PC-9 (cell line): ENCODE measurements at places on chromosomes 2 and 18. TPM values are rescaled to one million over a fixed set of nuclear protein-coding genes. Genes with fewer than 3 reads are reported as not detected.

TMEM198 gene
- 3.6 and 5.8 TPM in 2 replicates for total RNA-seq

MC2R gene
- not detected in 2 replicates for total RNA-seq

ZSWIM2 gene
- total RNA-seq, result not detected in 2 replicates

PIGN gene
- 14.6 and 20.3 TPM in 2 replicates for total RNA-seq

NDUFS1 gene
- 60.7 and 68.9 TPM in 2 replicates for total RNA-seq

C2orf92 gene
- 11.2 and 14.0 TPM in 2 replicates for total RNA-seq

LRRC30 gene
- total RNA-seq, result not detected in 2 replicates

EML6 gene
- 3.7 and 6.7 TPM in 2 replicates for total RNA-seq

RBM44 gene
- total RNA-seq, result 0.94 and 1.5 TPM in 2 replicates

CENPA gene
- 43.6 and 48.8 TPM in 2 replicates for total RNA-seq

NT5DC4 gene
- total RNA-seq, result 6.1 and 6.5 TPM in 2 replicates

LOXHD1 gene
- not detected in 2 replicates for total RNA-seq

REG3G gene
- total RNA-seq, result not detected in 2 replicates

MC4R gene
- total RNA-seq, result not detected in 2 replicates

ERBB4 gene
- not detected in 2 replicates for total RNA-seq

MARCHF4 gene
- 7.7 and 14.5 TPM in 2 replicates for total RNA-seq

DNAJC5G gene
- not detected in 2 replicates for total RNA-seq

NRP2 gene
- total RNA-seq, result 25.5 and 31.0 TPM in 2 replicates

SCN1A gene
- total RNA-seq, result not detected in 2 replicates

COL3A1 gene
- not detected in 2 replicates for total RNA-seq

RGPD4 gene
- not detected in 2 replicates for total RNA-seq

SIX3 gene
- total RNA-seq, result 1.4 TPM in 2 replicates

CRYGB gene
- not detected in 2 replicates for total RNA-seq

GATA6 gene
- 9.1 and 12.3 TPM in 2 replicates for total RNA-seq

ALPP gene
- total RNA-seq, result 47.5 and 57.8 TPM in 2 replicates

PRR30 gene
- not detected in 2 replicates for total RNA-seq

IL1F10 gene
- not detected in 2 replicates for total RNA-seq

VIL1 gene
- not detected in 2 replicates for total RNA-seq

ST8SIA5 gene
- total RNA-seq, result not detected in 2 replicates

LAPTM4A gene
- 96.6 and 125 TPM in 2 replicates for total RNA-seq

CCDC141 gene
- not detected in 2 replicates for total RNA-seq

CELF4 gene
- 1.2 and 1.9 TPM in 2 replicates for total RNA-seq

TACR1 gene
- total RNA-seq, result not detected in 2 replicates

AKAIN1 gene
- total RNA-seq, result not detected in 2 replicates

TRAPPC8 gene
- total RNA-seq, result 20.9 and 21.7 TPM in 2 replicates

TEX44 gene
- total RNA-seq, result not detected in 2 replicates

GREB1 gene
- 0.20 and 0.37 TPM in 2 replicates for total RNA-seq

COLEC11 gene
- total RNA-seq, result 2.4 and 4.6 TPM in 2 replicates

EFEMP1 gene
- total RNA-seq, result 61.3 and 86.3 TPM in 2 replicates

ANKRD39 gene
- total RNA-seq, result 19.0 and 23.2 TPM in 2 replicates

FBXO48 gene
- 1.2 and 1.6 TPM in 2 replicates for total RNA-seq

HNMT gene
- total RNA-seq, result 16.6 TPM in 2 replicates

LYPD1 gene
- 5.1 and 10.3 TPM in 2 replicates for total RNA-seq

TUBA3D gene
- total RNA-seq, result not detected in 2 replicates

TSGA10 gene
- total RNA-seq, result 13.5 and 14.9 TPM in 2 replicates

CACNB4 gene
- total RNA-seq, result 0.73 and 0.98 TPM in 2 replicates

GPR75 gene
- 1.8 and 3.7 TPM in 2 replicates for total RNA-seq

CSRNP3 gene
- 0.41 and 0.85 TPM in 2 replicates for total RNA-seq

BBS5 gene
- total RNA-seq, result 0.31 and 0.38 TPM in 2 replicates

SERPINB10 gene
- not detected in 2 replicates for total RNA-seq

MAL gene
- total RNA-seq, result 146 and 171 TPM in 2 replicates

SLC5A7 gene
- not detected in 2 replicates for total RNA-seq

TMEM17 gene
- 7.6 and 11.0 TPM in 2 replicates for total RNA-seq

NT5C1B gene
- total RNA-seq, result not detected in 2 replicates
